ENCODE measurements at places on chromosomes 5 and 9.

- no peak for DNase-seq
Observed at GRCh38 chr9:96256800-96257199, 45.2 kb downstream of the HSD17B3 start.

GRCh38 chr5:77892061-77893010, 116.2 kb upstream of the TBCA start:
- DNase-seq, result no peak

DNA sequence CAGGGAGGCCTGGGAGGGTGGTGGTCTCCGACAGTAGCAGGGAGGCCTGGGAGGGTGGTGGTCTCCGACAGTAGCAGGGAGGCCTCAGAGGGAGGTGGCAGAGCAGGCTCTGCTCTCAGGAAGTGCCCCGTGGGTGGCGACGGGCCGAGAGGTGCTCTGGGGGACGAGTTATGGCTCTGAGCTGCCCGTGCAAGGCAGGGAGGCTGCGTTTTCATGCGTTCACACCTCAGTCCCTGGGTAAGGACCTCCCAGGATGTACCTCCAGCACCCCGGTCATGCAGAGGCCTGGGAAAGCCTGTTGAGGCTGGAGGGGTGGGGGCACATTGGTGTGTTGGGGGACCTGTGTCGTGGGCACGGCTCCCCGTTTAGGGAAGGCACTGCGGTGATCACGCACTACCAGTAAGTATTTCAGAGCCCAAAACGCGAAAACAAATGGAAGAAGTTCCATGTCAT, 37.4 kb upstream of the CLPTM1L start:
- DNase-seq, result no peak

- no peak for DNase-seq
Observed at GRCh38 chr9:91560301-91560700, 136.7 kb upstream of the NFIL3 start.

DNA sequence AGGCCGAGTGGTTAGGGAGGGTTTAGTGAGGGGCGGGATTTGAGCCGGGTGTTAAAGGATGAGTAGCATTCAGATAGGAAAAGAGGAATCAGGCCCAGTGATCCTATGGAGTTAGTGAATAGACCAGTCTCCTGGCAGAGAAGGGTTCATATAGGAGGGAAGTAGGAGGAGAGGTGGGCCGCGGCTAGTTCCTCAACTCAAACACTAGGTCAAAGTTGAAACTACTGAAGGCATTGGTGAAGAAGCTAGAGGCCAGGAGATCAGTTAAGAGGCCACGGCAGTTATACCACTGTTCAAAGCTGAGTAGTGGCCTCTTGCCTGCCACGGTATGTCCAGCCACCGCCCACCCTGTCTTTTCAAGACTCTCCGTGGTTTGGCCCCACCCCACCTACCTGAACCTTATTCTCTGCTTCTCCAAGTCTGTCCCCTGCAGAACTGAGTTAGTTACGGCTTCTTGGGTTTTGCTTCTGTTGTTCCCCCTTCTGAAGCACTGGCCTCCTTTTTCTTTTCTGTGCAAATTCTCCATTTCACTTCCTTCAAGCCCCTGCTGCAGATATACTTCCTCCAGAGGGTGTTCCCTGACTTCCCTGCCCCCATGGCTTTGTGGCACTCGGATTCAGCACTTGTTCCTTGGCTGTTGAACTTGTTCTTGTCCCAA, 1.8 kb downstream of the ZBTB34 start:
- no peak for DNase-seq

DNA sequence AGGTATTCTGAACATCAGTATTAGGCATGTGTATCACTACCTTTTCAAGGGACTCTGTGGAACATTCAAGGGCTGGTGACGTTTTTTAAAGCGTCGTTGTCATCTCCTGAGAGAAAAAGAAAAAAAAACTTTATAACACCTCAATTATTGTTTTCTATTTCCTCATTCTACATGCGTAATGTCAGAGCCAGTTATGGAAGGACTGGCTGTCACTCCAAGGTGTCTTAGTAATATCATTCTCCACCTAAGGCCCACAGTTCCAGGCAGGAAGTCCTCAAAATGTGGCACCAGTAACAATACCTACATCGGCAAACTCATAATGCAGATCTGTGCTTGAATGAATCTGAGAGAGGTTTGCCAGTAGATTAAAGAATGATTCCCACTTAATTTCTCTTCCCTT, 210.2 kb downstream of the SAXO1 start:
- no peak for DNase-seq

DNA sequence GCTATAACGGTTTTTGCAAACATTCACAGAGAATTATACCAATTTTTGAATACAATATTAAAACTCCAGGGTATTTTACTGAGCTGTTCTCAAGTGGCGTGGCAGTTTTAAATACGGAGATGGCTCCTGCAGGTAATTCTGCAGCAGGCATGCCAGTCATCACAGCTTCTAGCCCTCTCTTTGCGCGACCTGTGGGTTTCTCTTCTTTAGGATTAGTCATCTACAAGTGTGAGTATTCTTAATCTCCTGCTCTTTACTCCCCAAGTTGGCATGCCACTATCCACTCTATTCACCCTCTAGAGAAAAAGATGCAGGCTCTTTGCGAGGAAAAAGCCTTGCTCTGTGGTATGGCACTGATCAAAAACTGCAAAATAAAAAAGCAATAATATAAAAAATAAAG, 43.9 kb downstream of the ANKRD31 start:
- no peak for DNase-seq

GRCh38 chr5:121033334-121033733, 569.2 kb downstream of the PRR16 start:
- DNase-seq, result no peak

DNA sequence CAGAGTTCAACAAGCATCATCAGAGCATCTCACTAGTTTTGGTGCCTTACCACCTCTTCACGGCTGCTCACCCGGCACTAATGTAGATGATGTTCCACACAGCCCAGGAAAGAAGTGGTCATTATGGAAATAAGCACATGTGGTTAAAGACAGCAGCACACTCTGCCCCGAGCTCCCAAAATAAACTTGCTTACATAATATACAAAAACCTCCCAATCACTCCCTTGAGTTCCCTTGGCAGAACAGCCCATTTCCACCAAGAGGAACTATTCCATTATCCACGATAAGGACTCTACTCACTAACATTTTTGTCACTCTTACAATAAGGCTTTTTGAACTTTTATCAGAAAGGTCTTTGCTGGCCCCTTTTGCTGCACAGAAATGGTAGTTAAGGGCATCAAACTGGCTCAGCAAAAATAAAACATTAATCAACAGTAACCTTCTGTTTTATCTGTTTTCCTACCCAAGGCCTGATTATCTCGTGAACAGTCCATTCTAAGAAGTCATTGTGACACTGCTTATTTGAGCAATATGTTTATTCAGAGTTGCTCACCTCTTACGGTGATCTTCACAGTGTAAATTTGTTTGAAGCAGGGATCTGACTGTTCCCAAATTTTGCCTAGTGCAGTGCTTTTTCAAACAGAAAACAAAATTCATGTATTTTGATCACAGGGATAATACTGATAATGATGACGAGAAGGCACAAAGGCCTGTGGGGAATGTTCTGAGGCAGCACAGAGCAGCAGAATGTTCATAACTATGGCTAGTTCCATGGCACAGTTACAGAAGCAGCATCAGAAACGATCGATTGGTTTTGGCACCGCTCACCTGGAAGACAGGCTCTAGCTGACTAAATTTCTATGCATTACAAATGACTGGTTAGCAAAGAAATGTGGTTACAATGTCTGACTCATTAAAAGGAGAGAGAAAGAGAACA, 399.8 kb upstream of the PIK3R1 start:
- DNase-seq, result peak; percentile 56

GRCh38 chr5:58458141-58458742, 1.6 kb downstream of the PLK2 start:
- no peak for DNase-seq

DNA sequence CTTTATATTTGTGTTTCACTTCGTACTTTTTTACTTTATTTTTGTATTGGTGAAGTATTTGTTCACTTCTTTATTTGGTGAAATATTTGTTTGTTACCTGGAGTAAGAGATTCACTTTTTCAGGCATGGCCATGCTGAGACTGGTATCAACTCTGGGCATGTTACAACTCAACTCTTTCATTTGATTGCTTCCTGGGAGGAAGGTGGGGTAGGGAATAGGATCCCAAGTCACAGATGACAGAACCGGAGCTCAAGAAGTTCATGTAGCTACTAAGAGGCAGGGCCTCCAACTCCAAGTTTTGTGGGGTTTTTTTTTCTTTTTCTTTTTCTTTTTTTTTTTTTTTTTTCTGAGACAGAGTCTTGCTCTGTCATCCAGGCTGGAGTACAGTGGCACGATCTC, 6.1 kb upstream of the ADGRD2 start:
- no peak for DNase-seq

DNA sequence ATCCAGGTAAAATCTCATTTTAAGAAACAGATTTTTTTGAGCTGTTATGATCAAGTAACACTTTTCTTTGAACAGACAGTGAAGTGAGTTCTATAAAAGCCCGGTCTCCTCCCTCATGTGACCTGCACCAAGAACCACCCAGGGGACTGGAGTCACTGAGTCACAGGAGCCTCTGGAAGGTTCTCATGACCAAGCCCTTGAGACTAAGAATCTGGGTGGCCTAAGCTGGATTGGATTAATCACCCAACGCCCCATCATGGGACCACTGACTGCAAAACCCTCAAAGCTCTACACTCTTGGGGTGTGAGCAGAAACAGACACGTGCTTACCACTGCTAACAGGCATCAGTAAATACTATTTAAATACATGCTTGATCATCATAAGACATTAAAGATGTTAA, 48.4 kb downstream of the SECISBP2 start:
- no peak for DNase-seq

- DNase-seq, result no peak
Observed at GRCh38 chr9:22073349-22073748, 64.2 kb upstream of the CDKN2B start.

GRCh38 chr9:4592886-4593285, 69.2 kb upstream of the PLPP6 start:
- DNase-seq, result no peak

DNA sequence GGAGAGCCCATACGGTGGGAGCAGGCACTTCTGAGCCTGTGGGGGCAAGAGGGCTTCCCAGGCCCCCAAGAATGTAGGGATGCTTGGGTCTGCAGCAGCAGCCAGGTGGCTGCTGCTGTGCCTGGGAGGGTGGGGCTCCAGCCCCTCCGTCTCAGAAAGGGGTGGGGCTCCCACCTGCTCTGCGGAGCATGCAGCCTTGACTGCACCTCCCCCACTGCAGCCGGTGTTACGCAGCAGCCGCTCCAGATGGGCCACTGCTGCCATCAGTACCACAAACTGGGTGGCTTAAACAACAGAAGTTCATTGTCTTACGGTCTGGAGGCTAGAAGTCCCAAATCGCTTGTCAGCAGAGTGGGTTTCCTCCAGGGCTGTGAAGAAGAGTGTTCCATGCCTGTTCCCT, 365.5 kb downstream of the TMEM38B start:
- DNase-seq, result no peak

GRCh38 chr5:68543212-68543611, 327.7 kb downstream of the PIK3R1 start:
- no peak for DNase-seq

DNA sequence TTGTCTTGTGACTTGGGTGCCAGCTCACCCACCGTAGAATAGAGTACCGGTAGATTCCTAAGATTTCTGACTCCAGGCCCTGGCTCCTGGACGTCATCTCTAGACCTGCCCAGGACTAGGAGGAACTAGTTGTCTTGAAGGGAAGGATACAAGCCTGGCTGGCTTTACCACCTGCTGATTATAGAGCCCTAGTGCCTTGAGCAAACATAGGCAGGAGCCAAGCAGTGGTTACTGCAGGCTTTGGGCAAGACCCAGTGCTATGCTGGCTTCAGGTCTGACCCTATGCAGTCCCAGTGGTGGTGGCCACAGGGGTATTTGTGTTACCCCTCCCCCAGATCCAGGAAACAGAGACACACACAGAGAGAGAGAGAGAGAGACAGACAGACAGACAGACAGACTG, 606.2 kb downstream of the PDE4D start:
- no peak for DNase-seq

DNA sequence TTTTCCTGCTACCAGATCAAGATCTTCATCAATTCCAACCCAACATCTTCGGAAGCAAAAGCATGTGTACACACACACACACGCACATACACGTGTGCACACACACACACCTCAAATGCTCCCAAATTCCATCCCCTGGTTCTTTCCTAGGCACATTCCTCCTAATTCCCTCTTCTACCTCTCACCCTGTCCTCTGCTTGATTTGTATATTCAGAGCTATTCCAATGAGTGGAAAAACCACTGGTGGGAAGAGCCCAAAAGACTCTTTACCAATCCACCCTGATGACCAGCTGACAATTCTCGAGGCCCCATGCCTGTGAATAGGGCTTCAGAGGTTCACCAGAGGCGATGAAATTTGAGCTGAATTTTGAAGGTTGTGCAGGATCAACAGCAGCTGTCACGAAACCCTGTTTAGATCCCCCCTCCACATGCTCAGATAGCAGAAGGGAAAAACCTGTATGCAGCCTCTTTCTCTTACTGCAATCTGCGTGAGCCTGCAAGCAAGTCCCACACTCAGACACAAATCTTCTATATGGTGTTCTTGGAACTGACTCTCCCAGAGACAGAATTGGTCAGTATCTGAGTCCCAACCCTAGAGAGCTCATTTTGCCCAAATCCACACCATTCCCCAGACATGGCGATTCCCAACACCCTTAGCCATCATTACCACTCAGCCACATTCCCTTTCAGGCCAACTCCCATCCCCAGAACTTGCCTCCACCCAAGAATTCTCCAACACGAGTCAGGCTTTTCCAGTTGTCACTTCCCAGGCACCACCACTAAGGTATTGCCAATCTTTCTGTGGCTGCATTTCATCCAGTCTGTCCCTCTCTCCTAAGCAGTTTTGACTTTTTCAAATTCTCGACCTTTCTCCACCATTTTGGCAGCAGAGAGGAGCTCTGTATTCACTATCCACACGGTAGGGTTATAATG, 4.3 kb upstream of the TRIO start:
- no peak for DNase-seq

GRCh38 chr5:101969742-101970141, 326.3 kb downstream of the SLCO4C1 start:
- no peak for DNase-seq
